ENCODE measurements at places on chromosomes 13 and 19.

DNA sequence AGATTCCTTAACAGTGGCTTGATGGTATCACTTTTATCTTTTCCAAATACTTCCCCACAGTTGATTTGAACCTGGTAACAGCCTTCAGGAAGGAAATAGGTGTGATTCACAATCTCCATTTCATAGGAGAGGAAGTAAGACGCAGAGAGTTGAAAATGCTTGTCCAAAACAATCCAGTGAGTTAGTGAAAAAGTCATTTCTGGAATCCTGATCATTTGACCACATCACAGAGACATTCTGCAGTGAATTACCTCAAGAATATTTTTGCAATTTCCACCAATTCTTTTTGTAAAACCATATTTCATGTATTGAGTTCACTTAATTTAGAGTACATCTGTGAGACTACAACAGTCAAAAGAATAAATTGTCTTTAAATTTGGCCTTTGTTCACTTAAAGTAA lies 292.8 kb downstream of the DCLK1 start:
- DNase-seq, result no peak

GRCh38 chr13:43023289-43023963 lies at the start of gene DNAJC15:
TSS of gene DNAJC15 (plus strand) at chr13:43023586. CDS start at chr13:43023627, 41 bp downstream.
- DNase-seq, result peak; percentile 90

DNA sequence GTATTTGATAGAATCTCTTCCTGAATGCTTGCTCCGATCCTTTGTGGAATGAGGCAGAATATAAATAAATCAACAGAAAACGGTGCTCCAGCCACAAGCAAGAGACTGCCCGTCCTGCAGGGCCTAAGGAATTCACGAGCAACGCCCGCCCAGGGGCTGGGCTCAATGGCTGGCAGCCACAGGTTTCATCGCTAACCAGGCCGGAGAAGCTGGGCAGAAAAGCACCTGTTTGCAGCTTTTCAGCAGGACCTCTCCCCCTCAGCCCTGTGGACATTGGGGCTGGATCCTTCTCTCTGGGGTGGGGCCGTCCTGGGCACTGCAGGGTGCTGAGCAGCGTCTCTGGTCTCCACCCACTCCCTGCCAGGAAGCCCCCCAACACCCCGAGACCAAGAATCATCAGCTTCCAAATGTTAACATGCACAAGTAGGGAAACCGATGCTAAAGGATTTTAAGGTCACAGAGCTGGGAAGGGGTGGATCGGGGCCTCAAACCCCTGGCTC lies 102.5 kb downstream of the GADD45B start:
- DNase-seq, result no peak

DNA sequence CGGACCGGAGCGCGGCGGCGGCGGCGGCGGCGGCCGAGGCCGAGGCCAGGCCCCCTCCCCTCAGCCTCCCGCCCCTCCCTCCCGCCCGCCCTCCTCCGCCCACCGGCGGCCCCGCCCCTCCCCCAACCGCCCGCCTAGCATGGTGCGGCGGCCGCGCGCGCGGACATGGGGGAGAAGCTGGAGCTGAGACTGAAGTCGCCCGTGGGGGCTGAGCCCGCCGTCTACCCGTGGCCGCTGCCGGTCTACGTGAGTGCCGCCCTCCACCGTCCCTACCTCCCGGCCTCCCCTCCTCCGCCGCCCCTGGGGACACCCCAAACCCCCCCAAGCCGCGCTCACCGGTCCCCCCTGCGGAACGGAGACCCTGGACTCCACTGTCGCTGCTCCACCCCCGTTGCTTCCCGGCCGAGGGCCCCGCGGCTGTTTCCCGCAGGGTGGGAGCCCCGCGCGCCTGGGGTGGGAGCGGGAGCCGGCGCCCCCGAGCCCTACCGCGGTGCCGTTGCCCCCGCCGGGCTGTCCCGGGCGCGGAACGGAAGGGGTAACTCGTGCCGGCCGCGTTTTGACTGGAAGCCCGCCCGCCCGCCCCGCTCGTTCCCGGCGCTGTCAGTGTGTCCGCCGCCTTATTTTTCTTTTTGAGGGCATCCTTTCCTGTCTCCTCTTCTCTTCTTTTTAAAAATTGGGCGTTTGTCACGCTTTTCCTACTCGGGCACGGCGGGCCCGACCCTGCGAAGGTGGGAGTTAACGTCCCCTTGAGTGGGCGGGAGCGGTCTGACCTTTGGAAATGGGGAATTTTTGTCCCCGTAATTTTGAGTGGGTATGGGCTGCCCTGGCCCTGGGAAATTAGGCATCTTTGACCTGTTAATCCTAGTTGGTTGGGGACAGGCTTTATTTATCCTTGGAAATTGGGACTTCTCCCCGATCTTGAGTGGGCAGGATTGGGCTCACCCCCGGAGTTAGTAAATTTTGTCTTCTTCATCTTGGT lies 576 bp downstream of the DOT1L start:
- no peak for DNase-seq

GRCh38 chr13:20553311-20553710 lies 13.6 kb upstream of the IFT88 start:
- DNase-seq, result no peak

- no peak for DNase-seq
Observed at GRCh38 chr19:695352-695949, at the start of gene PRSS57. TSS of gene PRSS57 (minus strand) at chr19:695452. CDS start at chr19:695430, 22 bp downstream.

DNA sequence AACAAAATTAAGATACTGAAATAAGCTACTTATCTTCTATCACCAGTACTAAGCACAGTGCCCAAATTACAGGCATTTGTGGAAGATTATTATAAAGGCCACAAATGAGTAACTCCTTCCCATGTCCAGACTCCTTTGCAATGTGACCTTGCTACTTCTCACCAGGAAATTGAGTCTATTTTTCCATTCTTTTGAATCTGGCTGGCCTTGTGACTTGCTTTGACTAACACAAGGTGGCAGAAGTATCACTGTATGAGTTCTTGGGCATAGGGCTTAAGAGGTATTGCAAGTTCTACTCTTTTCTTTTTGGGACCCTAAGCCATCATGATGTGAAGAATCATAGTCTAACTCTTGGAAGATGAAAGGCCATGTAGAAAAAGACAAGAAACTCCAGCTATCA lies 49.9 kb downstream of the UGGT2 start:
- DNase-seq, result no peak

DNA sequence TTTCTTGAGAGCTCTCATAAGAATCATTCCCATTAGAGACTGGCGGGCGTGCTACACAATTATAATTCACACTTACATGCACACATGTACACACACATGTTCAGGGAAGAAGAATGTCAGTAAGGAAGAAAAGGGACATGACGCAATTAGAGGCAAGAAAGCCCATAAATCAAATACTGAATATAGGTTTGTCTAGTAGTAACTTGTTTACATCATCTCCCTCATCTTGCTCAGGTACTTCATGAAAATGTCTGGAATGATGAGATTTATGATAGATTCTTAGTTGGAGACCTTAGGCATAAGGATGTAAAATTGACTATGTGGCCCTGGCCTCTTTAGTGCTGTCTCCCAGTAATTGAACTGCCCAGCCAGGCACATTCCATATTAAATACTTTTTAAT lies 628.0 kb upstream of the PCDH20 start:
- no peak for DNase-seq

DNA sequence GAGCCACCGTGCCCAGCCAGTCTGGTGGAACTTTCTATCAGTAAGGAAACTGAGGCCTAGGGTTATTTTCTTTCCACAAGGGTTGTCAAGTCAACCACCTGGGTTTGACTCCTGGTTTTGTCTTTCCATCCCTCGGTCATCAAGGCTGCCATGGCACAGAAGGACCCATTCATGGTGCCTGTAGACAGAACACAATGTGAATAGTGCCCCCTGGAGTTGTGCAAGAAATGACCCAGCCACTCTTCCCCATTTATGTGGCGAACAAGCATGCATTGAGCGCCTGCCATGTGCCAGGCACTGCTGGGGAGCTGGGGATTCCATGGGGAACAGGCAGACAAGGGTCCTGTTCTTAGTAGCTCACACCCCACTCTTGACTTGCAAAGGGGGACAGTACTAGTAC lies 4.1 kb downstream of the SMARCA4 start:
- DNase-seq, result no peak

DNA sequence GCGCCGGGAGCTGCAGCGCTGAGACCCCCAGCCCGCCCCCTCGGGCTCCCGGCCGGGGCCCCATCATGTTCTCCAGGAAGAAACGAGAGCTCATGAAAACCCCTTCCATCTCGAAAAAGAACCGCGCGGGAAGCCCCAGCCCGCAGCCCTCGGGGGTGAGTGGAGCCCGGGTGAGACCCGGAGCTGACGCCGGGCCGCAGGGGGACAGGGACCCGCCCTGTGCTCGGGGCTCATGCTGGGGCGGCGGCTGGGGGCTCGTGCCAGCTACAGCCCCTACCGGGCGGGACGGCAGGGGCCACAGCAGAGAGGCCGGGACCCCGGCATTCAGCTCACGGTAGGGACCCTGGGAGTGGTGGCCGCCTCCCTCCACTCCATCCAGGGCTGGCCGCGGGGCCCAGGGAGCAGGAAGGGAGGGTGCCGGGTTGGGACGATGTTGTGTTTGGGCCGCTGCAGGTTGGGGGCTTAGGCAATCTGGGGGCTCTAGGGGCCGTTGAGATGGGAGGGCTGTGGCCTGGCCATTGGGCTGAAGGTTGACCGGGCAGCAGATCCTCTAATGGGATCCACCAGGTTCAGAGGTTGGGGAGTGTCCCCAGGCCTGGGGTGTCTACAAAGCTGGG lies 482 bp downstream of the ARHGAP45 start:
- DNase-seq, result no peak

DNA sequence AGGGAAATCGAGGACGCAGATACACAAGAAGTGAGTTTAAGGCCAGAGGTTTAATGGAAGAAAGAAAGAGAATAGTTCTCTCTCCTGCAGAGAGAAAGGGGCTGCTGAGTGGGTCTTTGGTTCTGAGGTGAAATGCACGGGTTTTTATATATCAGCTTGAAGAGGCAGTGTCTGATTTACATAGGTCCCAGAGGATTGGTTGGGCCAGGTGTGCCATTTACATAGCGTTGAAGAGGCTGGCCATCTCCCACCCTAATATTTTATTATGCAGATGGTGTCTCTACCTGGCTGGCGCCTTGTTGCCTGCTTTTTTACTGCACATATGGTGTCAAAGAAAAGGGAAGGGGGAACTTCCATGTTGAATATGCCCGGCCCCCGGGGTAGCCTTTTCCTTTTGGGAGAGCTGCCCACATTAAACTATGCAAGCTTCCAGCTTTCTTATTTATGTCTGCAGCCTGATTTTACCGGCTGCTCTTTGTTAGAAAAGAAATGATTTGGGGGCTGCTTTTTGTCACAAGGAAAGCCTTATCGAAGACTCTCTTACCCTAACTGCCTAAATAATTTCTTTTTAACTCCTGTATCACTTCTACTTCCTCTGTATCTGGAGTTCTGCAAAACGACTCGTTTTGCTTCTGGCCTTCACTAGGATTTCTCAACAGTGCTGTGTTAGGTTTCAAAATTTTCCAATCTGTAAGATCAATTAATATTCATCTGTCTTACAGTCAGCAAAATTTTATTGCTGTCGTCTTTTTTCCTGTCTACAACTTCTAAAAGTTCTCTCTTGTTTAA lies 268.5 kb downstream of the B3GLCT start:
- DNase-seq, result no peak

- DNase-seq, result no peak
Observed at GRCh38 chr13:51425410-51426042, 27.3 kb downstream of the INTS6 start.

DNA sequence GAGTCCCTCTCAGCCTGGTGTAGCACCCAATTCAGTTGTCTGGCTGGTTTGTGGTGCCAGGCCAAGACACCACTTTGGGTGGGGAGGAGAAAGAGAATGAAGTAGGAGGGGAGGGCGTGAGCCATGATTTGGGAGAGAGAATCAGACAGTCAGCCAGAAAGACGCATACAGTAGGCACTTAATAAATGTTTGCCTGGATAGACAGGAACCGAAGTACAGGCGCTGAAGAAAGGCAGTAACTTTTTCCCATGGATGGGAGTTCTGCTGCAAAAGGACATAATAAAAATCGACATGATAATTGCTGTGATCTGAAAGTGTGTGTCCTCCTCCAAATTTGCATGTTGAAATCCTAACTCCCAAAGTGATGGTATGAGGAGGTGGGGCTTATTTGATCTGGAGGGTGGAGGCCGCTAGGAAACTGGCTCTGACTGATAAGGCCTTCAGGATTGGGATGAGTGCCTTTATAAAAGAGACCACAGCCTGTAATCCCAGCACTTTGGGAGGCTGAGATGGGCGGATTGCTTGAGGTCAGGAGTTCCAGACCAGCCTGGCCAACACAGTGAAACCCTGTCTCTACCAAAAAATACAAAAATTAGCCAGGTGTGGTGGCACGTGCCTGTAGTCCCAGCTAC lies 38.4 kb upstream of the PDCD5 start:
- no peak for DNase-seq

DNA sequence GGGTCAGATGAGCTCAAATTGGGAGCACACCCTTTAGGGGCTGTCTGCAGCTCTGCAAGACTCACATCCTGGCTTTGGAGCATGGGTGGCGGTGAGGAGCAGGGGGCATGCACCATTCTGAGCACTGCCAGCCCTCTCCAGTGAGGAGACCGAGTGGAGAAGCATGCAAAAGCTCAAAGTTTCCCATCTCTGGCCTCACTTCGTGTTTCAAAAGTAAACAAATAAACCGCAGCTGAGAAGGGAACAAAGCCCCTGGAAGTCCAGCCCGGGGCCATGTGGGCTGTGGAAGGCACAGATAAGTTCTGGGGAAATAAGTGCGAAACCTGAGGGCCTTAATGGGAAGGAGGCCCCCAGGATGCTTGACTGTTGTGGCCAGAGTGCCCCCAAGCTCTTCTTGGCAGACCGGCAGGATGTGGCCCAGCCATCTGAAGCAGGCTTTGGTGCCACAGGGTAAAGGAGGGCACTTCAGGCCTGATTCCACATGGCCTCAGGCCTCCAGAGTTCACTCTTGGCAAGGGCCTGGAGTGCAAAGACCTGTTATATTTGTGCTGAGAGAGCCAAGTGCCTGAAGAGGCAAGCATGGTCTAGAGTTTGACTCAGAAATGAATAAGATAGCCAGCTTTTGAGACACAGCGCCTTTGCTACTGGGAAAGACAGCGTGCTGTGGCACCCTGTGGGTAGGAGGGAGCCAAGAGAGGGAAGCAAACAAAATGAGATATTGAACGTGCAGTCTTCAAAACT lies 1.2 kb downstream of the MEDAG start:
- DNase-seq, result no peak

DNA sequence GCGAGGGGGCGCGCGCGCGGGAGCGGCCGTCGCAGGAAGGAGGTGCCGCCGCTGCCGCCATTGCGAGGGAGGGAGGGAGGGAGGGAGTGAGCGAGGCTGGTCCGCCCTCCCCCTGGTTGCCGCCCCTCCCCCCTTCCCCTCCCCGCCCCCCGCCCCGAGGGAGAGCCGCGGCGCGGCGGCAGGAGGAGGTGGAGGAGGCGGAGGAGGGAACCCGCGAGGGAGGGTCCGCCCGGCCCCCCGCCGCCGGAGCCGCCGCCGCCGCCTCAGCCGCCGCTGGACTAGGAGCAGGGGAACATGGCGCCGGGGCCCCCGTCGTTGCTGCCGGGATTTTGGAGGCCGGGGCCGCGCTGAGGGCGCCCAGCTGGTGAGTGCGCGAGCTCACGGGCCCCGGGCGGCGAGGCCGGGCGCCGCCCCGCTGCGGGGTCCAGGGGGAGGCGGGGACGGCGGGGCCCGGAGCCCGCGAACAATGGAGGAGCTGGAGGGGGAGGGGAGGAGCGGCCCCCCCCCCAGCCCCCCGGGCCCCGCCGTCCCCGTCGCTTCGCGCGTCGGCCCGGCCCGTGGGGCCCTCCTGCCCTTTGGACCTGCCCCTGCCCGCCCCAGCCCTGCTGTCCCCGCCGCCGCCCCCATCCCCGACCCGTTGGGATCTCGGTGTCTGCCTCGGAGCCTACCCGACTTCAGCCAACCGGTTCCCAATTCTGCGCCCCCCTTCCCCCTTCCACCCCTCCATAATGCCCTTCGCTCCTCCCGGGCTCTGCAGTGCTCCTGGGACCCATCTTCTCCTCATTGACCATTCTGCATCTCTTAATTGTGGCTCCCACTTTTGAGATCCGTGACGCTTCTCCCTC lies at the start of gene ARHGAP35:
Gene ARHGAP35 (plus strand): TSS at position 152 of the 845 bp plus-strand sequence. CDS start 57,679 bp downstream, outside the sequence.
- no peak for DNase-seq

- DNase-seq, result no peak
Observed at GRCh38 chr19:5013761-5014160, 44.8 kb downstream of the KDM4B start.
